Melanocyte of skin (primary cell): ENCODE measurements at places on chromosomes 16 and 17. TPM values are rescaled to one million over a fixed set of nuclear protein-coding genes. Genes with fewer than 3 reads are reported as not detected.

The TPSG1 gene
- not detected in 2 replicates for total RNA-seq

The ALDH3A1 gene
- 0.34 and 0.36 TPM in 2 replicates for total RNA-seq

The ALOX15 gene
- not detected in 2 replicates for total RNA-seq

The TBC1D3I gene
- total RNA-seq = under 0.01 and 0.15 TPM in 2 replicates

The TMEM98 gene
- 86.0 and 132 TPM in 2 replicates for total RNA-seq

The MFAP4 gene
- total RNA-seq = not detected in 2 replicates

The CCL15 gene
- total RNA-seq = not detected in 2 replicates

The MRM1 gene
- total RNA-seq = 4.5 and 8.0 TPM in 2 replicates

The CMTM1 gene
- 2.4 and 3.3 TPM in 2 replicates for total RNA-seq

The KIF19 gene
- total RNA-seq = not detected in 2 replicates

The SCN4A gene
- total RNA-seq = not detected in 2 replicates

The WNK4 gene
- total RNA-seq = under 0.01 TPM in 1 of 2 replicates, not detected in the other

The HID1 gene
- not detected in 2 replicates for total RNA-seq

The SMIM5 gene
- under 0.01 and 0.34 TPM in 2 replicates for total RNA-seq

The ALOX15B gene
- total RNA-seq = under 0.01 and 0.15 TPM in 2 replicates

The KRT20 gene
- total RNA-seq = not detected in 2 replicates

The C17orf113 gene
- 0.34 and 0.36 TPM in 2 replicates for total RNA-seq

The DNASE1L2 gene
- under 0.01 and 0.15 TPM in 2 replicates for total RNA-seq

The DHRS7C gene
- total RNA-seq = not detected in 2 replicates

The TP53I13 gene
- total RNA-seq = 46.6 and 67.6 TPM in 2 replicates

The HLF gene
- total RNA-seq = under 0.01 and 0.15 TPM in 2 replicates

The PRSS22 gene
- not detected in 2 replicates for total RNA-seq

The CWC25 gene
- 7.7 and 8.9 TPM in 2 replicates for total RNA-seq

The KRTAP9-3 gene
- not detected in 2 replicates for total RNA-seq

The FAM117A gene
- total RNA-seq = 3.6 and 6.5 TPM in 2 replicates

The COIL gene
- 8.6 and 13.8 TPM in 2 replicates for total RNA-seq

The UBFD1 gene
- 86.7 and 109 TPM in 2 replicates for total RNA-seq

The PRR14 gene
- total RNA-seq = 11.3 and 17.9 TPM in 2 replicates
